ENCODE measurements at places on chromosomes 1 and 21.

GRCh38 chr21:32372755-32373154 is 20.1 kb downstream of the URB1 start:
- no peak for DNase-seq

DNA sequence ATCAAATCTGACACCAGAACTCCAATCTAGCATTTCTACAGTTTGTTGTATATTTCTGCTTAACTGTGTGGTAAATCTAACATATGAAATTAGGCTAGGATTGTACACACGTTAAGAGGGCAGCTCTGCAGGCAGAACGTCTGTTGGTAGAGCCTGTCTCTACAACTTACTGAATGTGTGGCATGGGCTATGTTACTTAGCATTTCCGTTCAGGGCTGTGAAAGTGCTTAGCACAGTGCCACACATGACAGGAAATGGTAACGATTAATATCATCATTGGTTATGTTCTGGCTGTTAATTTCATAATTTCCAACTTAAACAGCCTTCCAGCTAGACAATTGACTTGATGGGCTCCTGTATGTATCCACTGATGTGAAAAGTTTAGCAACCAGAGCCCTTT is 9.6 kb upstream of the C8B start:
- no peak for DNase-seq

GRCh38 chr1:26148887-26149286 is 10.0 kb upstream of the FAM110D start:
- no peak for DNase-seq

DNA sequence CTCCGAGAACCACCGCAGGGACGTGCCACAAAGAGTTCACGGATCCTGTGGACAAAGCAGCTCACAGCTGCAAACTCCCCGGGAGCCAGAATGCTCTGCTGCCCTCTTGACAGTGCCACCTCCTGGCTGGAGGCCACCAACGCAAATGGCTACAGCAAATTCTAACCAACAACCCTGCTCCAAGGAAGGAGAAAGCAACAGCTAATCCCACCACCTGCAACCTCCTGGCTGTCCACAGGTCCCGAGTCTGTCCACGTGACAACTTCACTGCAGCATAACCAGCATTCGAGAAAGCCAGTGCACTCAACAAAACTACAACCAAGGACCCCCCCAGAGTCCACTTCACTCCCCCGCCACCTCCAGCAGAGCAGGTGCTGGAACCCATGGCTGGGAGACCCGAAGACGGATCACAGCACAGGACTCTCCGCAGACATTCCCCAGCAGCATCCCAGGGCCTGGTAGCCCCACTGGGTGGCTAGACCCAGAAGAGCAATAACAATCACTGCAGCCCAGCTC is 17.3 kb downstream of the POFUT2 start:
- no peak for DNase-seq

DNA sequence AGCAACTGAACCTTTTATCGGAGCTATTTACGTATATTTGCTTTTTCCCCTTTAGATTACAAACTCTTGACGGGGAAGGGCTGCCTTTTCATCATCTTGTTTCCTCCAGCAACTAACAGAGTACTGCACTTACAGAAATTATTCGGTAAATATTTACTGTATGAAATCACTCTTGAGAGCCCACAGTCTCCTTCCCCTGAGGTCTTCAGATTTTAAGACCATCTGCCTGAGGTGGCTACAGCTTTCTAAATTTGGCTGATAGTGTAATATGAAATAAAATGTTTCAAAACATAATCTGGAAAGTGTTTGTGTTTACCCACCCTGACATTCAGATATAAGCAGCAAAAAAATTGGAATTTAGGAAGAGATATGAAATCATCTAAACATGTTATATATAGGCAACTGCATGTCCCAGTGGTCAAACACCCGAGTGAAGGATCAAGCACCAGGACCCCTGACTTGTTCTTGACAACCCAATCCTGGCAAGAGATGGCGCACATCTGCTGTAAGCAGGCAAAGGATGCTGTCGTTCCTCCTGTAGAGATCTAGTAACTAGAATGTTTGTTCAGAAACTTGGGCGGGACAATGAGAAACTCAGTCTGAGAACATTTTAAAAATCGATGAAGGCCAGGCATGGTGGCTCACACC is 60.9 kb downstream of the SIPA1L2 start:
- DNase-seq = no peak

DNA sequence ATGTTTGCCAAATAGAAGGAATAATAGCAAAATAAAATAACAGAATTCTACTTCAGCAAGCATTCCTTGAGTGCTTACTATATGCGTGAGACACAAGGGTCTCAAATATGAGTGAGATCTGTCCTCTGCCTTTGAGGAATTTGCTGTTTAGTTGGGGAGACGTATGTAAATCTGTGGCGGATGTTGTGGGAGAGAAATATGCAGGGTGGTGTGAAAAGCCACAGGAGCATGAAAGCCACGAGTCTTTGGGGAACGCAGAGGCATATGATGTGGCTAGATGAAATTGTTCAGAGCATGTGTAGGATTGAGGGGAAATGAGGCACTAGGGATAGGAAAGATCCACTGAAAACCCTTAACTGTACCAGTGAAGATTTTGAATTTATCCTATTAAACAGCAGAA is 244.4 kb downstream of the PBX1 start:
- DNase-seq = no peak

- DNase-seq = no peak
These were observed 3.8 kb upstream of the KTI12 start for GRCh38 chr1:52037402-52037814.

DNA sequence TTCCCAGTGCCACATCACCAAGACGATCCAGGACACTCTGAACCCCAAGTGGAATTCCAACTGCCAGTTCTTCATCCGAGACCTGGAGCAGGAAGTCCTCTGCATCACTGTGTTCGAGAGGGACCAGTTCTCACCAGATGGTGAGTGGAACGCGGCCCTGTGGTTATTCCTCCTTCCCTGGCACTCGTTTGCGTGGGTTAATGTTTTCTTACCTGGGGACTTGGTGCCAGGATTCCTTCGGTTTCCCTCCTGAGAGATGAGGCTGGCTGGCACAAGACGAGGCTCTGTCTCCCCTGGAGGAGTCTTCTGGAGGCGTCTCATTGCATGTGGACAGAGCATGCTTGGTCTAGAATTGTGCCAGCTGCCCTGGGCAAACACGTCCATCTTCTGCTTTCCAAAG is 29.3 kb downstream of the ATP5PO start:
- no peak for DNase-seq

- no peak for DNase-seq
These were observed 1.2 kb upstream of the KCNE1 start for GRCh38 chr21:34513129-34513675.

DNA sequence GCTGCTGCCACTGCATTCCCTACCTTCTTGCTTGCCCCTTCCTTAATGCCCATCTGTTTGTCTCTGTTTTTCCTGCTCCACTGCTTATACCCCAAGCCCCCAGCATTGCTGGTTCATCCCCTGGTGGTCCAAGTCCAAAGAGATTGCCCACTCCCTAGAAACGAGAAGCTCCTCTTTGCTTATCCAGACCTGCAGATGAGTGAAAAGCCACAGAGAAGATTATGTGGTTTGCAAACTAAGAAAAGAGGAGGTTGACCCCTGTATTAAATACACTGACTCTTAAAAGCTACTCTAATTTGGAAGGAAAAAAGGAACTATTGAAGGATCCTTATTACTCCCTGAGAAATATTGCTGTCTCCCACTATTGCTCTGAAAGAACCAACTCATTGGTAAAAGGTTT is 146.8 kb upstream of the RAB4A start:
- DNase-seq = no peak

DNA sequence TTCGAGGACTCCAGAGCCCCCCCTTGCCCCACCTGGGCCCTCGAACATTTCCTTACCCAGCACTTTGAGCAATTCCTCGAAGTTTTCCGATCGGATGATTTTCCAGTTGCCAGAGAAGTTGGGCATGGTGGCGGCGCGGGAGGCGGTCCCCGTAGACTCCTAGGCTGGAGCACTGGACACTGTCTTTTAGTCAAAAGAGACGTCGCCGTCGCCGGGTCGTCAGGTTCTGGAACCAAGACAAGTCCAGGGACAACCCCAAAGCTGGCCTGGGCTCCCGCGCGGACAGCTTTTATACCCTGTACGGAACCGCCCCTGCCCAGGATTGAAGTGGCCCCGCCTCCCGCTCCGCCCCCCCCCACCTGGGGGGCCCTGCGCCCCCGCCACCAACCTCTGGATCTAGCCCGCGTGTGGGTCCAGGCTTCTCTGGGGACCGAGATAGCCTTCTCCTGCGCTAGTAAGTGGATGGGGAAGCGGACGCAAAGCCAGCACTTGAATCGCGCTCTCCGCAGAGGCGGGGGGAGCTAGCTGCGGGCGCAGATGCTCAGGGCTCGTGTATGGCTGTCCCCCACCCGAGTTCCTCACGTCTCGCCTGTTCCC is at the start of gene CRABP2:
TSS of gene CRABP2 (minus strand) at position 263 of the 597 bp plus-strand sequence. CDS start at position 126, 137 bp downstream.
- DNase-seq = peak; percentile 88

DNA sequence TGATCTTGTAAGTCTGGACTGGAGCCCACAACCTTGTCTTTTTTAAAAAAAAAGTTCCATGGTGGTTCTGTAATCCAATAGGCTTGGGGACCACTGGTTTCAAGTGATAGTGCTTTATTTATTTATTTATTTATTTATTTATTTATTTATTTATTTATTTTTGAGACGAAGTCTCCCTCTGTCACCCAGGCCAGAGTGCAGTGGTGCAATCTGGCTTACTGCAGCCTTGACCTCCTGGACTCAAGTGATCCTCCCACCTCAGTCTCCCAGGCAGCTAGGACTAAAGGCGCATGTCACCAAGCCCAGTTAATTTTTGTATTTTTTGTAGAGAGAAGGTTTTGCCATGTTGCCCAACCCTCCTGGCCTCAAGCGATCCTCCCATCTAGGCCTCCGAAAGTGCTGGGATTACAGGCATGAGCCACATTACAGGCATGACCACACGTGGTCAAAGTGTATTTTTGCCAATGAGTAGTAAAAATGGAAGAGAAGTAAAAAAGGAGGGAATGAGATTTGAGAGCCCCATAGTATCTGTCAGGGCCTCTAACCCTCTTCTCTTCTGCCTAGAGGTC is 44.8 kb upstream of the ARHGAP29 start:
- no peak for DNase-seq

- DNase-seq = no peak
These were observed 101.2 kb downstream of the INTS7 start for GRCh38 chr1:211933946-211934714.

DNA sequence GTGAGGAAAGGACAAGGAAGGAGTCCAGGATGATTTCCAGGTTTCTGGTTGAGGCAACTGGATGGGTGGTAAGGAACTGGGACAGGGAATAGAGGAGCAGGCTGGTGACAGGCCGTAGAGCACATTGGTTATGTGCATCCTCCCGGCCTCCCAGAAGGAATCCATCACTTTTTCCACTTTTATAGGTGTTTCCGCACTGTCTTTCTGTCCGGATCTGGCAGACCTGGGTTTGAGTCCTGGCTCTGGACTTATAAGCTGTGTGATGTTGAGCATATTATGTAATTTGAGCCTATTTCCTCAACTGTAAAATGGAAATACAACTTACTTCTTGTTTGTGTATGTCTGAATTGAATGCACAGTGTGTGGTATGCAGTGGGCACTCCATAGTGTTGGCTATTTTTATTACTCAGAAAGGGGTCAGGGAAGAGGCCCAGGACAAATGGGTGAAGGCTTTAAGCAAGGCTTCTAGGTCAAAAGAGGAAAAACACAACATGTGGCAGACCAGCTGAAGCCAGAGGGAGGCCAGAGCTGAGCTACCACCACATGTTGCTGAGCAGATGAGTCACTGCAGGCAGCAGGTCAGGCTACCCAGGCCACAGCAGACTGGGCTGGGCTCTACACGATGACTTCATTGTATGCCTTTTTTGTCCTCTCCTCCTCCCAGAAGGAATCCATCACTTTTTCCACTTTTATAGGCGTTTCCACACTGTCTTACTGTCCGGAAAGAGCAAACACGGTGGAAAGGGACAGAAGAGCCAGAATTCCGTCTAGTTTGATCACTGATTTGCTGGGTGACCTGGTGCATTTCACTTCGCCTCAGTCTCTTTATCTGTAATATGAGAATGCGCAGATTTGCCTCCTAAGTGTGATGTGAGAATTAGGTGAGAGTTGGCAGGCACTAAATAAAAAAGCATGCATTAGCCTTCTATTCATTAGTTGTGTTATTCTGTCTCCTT is 791 bp upstream of the MAST2 start:
- peak; percentile 85 for DNase-seq

- no peak for DNase-seq
These were observed 31.2 kb downstream of the CDCA8 start for GRCh38 chr1:37723390-37724078.

DNA sequence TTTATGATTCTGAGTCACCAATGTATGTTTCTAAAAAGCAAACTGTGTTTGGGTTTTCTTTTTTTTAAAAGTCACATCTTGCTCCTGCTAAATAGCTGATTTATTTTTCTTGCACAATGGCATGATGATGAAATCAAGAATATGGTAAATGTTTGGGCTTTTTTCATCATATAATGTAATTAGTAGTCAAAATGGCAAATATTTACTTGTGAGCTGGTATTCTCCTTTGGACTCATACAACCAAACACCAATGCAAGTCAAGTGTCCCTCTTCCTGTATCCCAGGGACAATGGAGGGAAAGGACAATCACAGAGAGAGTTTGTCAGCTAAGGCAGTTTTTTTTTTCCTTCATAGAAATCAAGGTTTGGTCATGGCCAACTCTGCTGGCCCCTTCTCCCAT is 94.6 kb upstream of the RALGPS2 start:
- DNase-seq = no peak

DNA sequence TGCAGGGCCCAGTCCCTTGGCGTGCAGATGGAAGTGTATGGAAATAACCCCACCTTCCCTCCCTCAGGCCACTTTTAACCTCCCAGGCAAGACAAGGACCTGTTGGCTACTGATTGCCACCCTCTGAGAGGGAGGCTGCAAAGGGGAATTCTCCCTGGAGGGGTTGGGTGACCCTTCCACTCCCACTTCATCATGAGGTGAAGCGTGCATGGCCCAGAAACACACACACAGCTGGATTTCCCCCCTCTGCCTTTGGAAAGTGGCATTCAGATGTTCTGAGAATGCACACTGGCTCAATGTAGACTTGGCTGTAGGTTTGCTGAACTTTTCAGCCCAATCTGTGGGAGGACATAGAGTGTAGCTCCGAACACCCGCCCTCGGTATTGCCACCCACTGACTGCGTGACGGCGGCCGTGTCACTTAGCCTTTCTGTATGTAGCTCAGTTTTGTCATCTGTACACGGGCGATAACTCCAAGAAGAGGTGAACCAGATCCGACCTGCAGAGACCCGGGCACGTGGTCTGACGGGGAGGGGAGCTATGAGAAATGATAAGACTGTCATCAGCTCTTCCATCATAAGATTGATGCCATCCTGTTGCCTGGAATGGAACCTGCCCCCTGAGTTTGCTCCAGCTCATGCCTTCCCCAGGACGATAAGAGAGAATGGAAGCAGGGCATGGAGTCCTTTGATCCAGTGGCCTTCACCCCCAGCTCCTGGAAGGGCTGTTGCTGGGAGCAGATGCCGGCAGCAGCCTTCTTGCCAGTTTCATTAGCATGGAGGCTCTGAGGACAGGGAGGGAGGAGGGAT is 19.3 kb downstream of the MIIP start:
- no peak for DNase-seq

DNA sequence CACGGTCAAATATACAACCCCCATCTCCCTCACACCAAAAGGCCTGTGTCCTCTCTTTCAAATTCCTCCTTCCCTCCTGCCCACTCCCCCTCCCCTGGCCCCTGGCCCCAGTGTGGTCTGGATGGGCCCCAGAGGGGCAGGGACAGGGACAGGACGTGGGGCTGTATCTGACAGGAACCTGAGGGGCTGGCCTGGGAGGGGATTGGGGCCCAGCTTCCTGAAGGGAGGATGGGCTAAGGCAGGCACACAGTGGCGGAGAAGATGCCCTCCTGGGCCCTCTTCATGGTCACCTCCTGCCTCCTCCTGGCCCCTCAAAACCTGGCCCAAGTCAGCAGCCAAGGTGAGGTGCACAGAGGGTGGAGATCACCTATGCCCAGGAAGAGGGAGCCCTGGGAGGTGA is at the start of gene MPL:
TSS of gene MPL (plus strand) at position 231 of the 400 bp plus-strand sequence. CDS start at position 262, 31 bp downstream.
- DNase-seq = no peak

Data from right hindlimb (tissue), 1 donor.